Caco-2 (cell line): ENCODE measurements at places on chromosomes 3 and 15.

- DNase-seq = no peak
Measured at GRCh38 chr3:3799173-3800079, at the start of gene LRRN1. Gene LRRN1, plus strand, starts transcription at chr3:3799431. Its CDS starts 45,211 bp downstream, at chr3:3844642.

- DNase-seq = no peak
Measured at GRCh38 chr3:144259267-144259666, 287.6 kb downstream of the DIPK2A start.

DNA sequence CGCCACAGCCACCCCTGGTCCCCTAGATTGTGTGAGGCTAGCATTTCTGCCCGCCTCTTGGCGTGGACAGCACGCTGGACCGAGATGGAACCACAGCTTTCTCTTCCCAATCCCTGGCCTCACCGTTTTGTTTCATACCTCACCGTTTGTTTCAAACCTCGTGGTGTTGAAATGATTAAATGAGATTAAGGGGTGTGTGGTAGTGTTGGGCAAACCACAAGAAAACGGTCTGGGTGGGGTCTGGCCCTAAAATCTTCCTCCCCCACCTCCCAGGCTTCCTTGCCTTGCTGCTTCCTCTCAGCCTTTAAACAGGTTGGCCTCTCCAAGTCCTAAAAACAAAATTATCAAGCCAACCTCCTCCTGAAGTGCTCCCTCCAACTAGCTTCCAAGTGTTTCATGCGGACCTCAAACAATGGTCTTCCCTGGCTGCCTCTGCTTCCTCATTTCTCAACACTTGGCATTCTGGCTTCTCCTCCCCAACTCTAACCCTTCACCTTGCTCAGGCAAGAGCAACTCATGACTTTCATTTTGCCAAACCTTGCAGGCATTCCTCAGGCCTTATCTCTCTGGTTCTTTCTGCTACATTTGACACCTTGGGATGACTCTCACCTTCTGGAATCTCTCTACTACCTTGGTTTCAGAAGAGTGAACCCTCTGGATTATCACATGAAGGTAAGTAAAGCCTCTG, 1.4 kb upstream of the ATP13A3 start:
- DNase-seq = peak; percentile 37

DNA sequence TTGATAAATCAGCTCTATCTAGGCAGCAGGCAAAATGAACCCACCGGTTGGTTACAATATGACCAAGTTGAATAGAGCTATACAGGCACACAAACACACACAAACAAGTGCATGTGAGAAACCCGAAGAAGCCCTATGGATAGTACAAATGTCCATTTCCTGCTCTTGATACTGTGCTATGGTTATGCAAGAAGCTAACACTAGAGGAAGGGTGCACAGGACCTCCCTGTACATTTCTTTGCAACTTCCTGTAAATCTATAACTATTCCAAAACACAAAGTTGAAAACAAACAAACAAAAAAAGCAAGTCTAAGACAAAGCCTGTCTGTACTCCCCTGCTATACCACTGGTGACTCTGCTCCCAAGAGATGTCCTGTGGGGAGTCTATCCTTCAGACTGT, 8.2 kb upstream of the FAM240A start:
- no peak for DNase-seq

DNA sequence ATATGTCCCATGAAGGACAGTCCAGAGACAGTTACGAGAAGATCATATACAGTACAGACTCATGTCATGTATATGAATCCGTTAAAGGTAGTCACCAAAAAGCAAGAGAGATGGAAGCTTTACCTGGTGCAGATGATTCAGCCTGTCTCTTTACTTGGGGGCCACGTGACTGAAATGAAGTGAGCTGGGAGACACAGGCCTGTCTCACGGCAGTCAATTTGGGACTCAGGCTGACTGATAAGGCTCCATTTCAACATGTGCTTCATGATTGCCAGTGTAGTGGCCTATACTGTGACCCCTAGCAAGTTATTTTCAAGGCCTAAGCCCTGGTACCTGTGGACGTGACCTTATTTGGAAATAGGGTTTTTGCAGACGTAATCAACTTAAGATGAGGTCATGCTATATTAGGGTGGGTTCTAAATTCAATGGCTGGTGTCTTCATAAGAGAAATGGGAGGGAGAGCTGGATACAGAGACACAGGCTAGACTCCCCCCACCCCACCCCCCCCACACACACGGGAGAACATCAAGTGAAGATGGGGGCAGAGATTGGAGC, 3.0 kb upstream of the PROK2 start:
- DNase-seq = no peak

- DNase-seq = no peak
Measured at GRCh38 chr3:126376444-126376843, 18.3 kb upstream of the CFAP100 start.

- DNase-seq = no peak
Measured at GRCh38 chr15:24962880-24963279, 8.1 kb downstream of the SNRPN start.

DNA sequence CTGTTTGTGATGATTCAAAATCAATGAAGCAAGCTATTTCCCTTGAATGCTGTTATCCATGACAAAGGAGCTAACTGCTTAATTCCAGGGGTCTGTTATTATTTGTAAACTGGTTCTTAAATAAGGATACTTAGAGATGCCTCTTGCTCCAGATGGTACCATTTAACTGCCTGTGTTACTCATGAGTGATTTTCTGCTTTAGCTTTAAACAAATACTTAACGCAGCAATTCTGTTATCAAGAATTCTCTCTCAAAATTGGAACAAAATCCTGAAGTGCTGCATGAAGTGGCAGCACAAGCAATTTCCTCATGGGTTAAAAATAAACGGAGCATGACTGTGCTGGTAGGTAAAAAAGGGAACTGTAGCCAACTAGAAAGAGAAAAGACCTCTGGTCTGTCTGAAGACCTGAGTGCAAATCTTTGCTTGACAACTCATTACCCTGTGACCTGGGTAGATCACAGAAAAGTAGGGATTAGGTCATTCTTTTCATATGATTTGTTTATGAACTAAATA, 62.5 kb upstream of the GBE1 start:
- no peak for DNase-seq

DNA sequence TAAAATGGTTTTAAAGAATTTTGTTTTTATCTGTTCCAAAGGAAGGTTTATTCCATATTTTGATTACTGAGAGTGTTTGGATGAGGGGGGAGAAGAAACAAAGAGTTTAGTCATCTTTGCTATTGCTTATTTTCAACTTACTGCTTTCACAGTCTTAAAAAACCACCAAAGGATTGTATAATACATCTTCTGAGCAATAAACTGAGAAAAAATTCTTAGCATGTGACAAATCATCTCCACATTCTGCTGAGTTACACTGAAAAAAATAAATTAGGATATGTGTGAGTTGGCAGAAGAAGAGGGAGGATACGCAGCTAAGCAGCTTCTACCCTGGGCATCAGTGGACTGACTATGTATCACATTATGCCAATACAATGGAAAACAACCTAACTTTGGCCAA, 23.2 kb upstream of the ACTC1 start:
- no peak for DNase-seq

DNA sequence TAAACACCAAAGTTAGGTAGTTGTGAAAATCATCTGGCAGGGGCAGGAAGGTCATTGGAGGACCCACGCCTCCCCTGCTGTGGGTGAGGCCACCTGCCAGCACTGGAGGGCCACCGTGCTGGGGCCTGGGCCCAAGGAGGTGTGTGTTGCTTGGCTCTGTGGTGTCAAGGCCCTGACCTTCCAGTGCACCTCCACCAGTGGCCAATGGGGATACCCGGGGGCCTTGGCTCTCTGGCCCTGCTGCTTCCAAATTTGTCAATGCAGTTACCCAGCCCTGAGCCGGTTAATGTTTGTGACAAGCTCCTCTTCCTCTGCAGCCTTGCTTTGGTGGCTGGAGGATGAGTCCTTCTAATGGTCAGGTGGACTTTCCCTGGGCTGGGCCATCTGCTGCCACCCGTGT, 150.2 kb downstream of the KLF13 start:
- DNase-seq = no peak

GRCh38 chr3:62723166-62723913, 151.9 kb downstream of the CADPS start:
- DNase-seq = no peak

- no peak for DNase-seq
Measured at GRCh38 chr15:90106522-90107117, 4.4 kb upstream of the IDH2 start.

- DNase-seq = no peak
Measured at GRCh38 chr3:100650651-100651619, 41.5 kb downstream of the ADGRG7 start.

DNA sequence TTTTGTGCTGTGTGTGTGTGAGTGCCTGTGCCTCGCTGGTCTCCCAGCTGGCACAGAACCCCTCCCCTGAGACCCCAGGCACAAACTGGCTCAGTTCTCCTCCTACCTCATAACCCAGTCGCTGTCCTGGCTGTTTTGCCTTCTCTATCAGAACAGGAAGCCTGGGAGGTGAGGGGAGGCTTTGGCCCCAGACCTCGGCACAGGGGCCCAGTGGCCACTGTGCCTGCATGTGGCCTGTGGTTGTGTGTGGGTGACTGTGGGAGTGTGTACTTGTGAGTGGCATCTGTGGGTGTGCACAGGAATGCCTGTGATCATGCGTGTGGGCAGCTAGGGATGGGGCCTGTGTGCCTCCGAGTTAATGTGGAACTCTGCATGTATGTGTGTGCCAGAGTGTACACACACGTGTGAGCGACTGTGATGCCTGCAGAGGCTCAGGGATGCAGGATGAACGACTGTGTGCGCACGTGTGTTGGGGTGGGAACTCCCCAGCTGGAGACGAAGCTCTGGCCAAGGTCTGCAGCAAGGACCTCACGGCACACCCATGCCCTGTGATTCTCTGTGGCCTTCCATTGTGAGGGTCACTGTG, 32.3 kb downstream of the PSTPIP1 start:
- DNase-seq = peak; percentile 25

GRCh38 chr3:172606021-172606420, 82.8 kb upstream of the TNFSF10 start:
- no peak for DNase-seq

- no peak for DNase-seq
Measured at GRCh38 chr3:40211579-40211978, 97.9 kb upstream of the EIF1B start.

- no peak for DNase-seq
Measured at GRCh38 chr3:63032881-63033280, 157.7 kb upstream of the CADPS start.

DNA sequence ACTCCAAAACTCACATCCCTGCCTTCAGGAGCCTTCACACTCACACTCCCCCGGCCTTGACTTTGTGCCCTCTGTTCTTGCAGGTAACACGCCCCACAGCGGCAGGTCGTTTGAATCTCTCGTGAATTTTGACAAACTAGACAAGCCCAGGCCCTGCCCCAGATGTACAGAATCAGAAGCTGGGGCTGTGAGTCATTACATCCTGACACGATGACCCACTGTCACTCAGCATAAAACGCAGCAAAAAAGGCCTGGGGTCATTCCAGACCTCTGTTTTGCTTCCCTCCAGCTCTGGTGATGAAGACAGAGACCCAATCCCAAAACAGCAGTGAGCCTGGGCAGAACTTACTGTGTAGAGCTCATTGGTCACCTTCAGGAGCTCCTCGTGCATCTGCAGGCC, 116.4 kb upstream of the RAD18 start:
- DNase-seq = no peak

- DNase-seq = no peak
Measured at GRCh38 chr3:160437083-160437455, 12.5 kb downstream of the TRIM59 start.

DNA sequence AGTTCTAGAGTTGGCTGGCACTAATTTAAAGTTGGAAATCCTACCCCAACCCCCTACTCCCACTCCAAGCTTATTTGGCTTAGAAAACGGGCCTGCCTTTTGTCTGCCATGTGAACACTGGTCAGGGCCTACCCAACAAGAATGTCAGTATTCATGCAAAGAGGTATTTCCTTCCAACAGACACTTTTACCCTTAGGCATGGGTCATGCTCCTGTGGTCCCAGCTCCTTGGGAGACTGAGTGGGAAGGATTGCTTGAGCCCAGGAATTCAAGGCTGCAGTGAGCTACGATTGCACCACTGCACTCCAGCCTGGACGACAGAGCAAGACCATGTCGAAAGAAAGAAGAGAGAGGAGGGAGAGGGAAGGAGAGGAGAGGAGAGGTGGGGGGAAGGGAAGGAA, 137.5 kb upstream of the LRTM1 start:
- DNase-seq = no peak

- peak; percentile 90 for DNase-seq
Measured at GRCh38 chr3:49689046-49689907, at the start of the genes MST1 and RNF123. Gene MST1, minus strand, starts transcription at chr3:49689474. Its CDS starts 783 bp downstream, at chr3:49688691. Gene RNF123, plus strand, starts transcription at chr3:49689557. Its CDS starts 1,609 bp downstream, at chr3:49691166.

DNA sequence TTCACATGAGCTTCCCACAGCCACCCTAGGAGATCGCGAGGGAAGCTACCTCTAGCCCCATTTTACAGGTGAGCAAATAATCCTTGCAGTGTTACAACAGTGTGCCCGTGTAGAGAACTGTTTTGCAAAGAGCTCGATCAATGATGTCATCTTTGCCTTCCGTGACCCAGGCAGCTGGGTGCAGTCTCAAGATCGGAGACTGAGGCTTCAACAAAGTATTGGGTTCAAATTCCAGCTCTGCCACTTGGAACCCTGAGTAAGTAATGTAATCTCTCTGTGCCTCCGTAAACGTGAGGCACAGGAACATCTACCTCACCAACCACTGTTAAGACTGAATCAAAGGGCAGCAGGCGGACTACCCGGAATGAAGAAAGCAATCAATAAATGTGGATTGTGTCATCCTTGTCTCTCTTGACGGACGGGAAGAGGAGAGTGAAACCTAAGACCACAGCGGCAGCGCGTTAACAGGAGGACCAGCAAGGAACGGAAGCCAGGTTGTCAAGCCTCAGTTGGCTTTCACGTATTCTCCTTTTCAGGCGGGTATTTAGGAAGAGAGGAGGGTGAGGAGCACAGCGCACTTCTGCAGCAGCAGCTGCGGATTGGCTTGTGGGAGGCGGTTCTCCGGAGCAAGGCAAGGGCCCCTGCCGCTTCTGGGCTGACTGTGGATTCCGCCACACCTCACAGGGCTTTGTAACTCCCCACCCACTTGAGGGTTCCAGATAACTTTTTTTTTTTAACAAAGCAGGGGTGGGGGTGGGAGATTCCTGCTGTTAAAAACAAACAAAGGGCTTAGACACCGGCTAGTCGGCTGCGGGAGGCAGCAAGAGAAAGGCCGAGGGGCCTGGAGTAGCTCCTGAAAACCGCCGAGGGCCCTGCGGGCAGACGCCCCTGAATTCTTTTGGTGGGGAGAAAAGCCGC, 1.5 kb upstream of the SMAD3 start:
- DNase-seq = peak; percentile 92

DNA sequence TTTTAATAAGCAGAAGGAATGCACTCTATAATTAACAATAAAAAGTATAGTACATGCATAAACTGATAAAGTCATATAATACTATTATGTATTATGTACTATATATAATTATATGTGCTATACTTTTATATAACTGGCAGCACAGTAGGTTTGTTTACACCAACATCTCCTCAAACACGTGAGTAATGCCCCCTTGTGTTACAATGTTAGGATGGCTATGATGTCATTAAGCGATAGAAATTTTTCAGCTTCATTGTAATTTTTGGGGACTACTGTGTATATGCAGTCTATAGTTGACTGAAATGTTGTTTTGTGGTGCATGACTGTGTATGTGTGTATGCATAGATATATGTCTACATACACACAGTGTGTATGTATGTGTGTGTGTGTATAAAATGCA, 100.6 kb downstream of the SLMAP start:
- DNase-seq = no peak

GRCh38 chr3:4850928-4851265, 128.3 kb upstream of the BHLHE40 start:
- DNase-seq = no peak
